ENCODE measurements at places on chromosomes 7 and 10.
A peak's percentile ranks its signal among the peaks of the same experiment; 100 is the strongest.

- no peak for DNase-seq
Measured at GRCh38 chr7:21624320-21624719, 81.5 kb downstream of the DNAH11 start.

DNA sequence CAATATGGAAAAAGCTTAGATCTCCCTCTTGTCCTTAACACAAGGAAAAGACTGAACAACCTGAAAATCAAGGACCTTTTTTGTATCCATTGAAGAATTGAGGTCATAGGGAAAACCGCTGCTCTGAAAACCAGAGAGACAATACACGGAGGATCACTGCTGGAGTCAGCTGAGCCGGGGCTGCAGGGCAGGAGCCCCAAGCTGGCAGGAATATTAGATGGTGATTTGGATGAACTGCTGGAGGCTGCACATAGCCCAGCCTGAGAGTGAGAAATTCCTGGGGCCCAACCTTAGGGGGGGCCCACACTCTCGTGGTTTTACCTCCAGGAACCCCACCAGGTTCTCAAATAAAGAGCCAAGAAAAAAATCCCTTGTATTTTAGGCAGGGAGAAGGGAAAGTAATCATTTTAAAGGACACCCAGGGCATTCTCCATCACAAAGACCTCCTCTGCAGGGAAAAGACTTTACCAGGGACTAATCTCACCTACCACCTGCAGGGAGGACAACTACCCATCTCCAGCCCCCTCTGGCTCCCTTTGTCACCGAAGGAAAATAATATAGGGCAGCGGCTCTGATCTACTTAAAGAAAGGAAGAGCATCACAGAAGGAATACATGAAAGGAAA, 55.4 kb upstream of the RNF32 start:
- no peak for DNase-seq

DNA sequence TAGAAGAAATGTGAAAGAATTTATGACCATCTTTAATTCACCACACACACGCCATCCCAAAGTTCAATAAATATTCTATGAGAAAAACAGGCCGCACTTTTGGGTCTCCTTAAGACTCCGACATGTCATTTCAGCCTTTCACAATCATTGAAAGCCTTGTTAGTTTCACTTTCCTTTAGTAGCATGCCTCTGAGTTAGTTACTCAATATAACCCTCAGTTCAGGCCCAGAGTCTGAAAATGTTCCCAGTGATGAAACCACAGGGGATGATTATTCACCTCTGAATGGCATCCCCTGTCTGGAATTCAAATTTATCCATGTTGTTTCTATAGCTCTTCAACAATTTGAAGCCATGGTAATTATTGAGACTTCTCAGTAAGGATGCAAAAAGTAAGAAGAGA, 278.1 kb upstream of the NRP1 start:
- DNase-seq, result no peak

GRCh38 chr10:108409306-108409705, 1244.8 kb upstream of the SORCS1 start:
- DNase-seq, result no peak

- no peak for DNase-seq
Measured at GRCh38 chr10:112914288-112914952, 35.6 kb upstream of the TCF7L2 start.

DNA sequence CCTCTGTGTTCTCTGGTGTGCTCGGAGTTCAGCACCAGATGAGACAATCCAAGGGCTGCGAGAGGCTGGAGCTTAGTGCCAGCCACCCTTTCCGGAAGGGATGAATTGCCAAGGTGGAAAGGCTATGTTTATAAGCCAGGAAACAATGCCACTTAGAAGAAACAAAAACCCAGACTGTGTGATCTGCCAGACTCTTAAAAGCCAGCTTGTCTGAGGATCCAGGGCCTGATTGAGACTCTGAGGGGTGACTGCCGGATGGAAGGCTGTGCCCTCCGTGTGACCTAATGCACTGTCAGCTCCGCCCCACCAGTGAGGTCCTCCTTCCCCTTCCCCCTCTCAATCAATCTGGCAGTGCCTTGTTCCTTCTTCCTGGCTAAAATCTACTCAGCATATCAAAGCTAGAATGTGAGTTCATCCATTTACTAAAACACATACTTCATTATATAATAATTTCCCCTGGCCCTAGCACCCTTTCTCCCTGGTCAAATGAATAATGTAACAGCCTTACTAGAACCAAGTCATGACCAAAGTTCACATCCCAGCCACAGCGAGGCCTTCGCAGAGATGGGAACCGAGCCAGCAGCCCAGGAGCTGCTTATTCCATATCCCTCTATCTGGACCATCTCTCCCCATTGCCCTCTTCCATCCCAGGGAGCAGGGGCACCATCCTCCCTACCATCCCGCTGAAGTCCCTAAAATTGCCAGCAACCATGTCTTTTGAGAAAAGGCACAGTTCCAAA, 25.5 kb downstream of the FAM107B start:
- no peak for DNase-seq

GRCh38 chr10:132477066-132477397, 60.6 kb upstream of the INPP5A start:
- DNase-seq, result no peak

- DNase-seq, result peak; percentile 37
Measured at GRCh38 chr7:143363016-143363937, 764 bp upstream of the FAM131B start.

All from brain (organoid and tissue), 16 donors.